ENCODE measurements at places on chromosomes 12 and 14.

- DNase-seq, result no peak
Measured at GRCh38 chr14:61498303-61498702, 176.9 kb downstream of the PRKCH start.

GRCh38 chr12:42631513-42631912 is 42.0 kb upstream of the PRICKLE1 start:
- no peak for DNase-seq

DNA sequence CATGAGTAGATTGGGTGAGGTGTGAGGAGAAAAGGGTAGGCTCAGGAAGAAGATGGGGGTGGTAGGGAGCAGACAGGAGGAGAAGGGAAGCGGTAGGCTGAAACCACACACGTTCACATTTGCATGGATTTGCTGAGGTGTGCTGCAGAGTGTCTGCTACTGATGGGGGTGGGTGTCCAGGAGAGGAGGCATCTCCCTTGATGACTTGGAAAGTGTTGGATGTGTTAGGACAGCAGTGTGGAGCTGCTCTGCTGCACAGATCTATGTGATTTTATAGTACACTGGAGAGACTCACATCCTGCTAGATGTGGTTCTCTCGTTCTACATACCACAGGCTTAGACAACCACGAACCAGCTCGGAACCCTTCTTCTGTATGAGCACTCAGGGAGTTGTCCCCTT is 9.3 kb downstream of the ZFHX2 start:
- no peak for DNase-seq

- no peak for DNase-seq
Measured at GRCh38 chr14:58637040-58637390, 747 bp upstream of the DACT1 start.

DNA sequence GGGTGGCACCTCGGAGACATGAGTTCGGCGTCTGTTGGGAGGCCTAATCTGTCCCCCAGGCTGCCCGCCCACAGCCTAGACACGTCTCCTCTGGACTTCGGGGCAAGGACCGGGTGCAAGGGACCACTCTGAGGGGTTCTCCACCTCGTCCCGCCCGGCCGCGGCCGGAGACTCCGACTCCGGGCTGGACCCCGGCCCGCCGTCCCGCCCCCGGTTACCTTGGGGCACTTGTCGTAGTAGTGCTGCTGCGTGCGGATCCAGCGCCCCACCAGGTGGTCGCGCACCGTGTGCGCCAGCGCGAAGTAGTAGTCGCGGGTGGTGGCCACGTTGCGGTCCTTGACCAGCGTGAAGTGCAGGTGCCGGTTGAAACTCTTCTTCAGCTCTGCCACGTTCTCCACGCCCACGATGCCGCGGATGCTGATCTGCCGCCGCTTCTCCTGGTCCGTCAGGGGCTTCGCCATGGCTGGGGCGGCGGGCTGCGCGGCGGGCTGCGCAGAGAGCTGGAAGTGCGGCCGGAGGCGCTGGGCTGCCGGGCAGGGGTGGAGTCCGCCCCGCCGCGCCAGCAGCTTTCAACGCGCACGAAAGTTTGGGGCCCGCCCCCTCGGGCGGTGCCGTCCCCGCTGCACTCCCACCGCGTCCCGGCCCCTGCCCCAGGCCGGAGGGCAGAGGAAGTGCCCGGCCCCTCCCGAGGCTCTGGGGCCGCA is at the start of gene PYGL:
PYGL (minus strand) TSS at position 541 of the 704 bp plus-strand sequence; CDS start at position 461, 80 bp downstream.
- peak; percentile 95 for DNase-seq

DNA sequence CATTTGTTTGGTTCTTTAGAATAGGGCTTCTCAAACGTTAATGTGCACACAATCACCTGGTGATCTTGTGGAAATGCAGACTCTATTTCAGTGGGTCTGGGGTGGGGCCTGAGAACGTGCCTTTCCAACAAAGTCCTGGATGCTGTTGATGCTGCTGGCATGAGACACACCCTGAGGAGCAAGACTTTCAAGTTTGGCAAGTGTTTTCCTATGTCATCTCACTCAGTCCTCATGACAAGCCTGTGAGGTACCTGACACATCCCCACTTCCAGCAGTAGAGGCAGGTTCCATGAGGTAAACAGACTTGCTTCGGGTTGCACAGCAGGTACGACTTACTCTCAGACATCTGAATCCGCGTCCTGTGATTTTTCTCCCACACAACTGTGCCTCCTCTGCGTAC is 147.1 kb downstream of the MYRFL start:
- DNase-seq, result no peak

GRCh38 chr14:89422952-89423345 is 5.9 kb upstream of the FOXN3 start:
- DNase-seq, result no peak
